Endothelial cell (in vitro differentiated cells): ENCODE measurements at places on chromosomes 16 and 17.

GRCh38 chr17:7809086-7809790, 24.8 kb upstream of the KDM6B start:
- H3K27ac ChIP-seq: no peak overlapping the region
- H3K4me3 ChIP-seq: no peak overlapping the region
- H3K4me1 ChIP-seq: no peaks in the 10 kb centered on the region
- no peak for DNase-seq
- H3K36me3 ChIP-seq: no peaks in the 10 kb centered on the region
- peaks cover 3% of the 10 kb centered on the region for H3K27me3 ChIP-seq

GRCh38 chr17:30449480-30449879, 27.7 kb upstream of the GOSR1 start:
- H3K36me3 ChIP-seq: peaks cover 33% of the 10 kb centered on the region
- H3K27ac ChIP-seq: no peak overlapping the region
- H3K4me3 ChIP-seq: no peak overlapping the region

DNA sequence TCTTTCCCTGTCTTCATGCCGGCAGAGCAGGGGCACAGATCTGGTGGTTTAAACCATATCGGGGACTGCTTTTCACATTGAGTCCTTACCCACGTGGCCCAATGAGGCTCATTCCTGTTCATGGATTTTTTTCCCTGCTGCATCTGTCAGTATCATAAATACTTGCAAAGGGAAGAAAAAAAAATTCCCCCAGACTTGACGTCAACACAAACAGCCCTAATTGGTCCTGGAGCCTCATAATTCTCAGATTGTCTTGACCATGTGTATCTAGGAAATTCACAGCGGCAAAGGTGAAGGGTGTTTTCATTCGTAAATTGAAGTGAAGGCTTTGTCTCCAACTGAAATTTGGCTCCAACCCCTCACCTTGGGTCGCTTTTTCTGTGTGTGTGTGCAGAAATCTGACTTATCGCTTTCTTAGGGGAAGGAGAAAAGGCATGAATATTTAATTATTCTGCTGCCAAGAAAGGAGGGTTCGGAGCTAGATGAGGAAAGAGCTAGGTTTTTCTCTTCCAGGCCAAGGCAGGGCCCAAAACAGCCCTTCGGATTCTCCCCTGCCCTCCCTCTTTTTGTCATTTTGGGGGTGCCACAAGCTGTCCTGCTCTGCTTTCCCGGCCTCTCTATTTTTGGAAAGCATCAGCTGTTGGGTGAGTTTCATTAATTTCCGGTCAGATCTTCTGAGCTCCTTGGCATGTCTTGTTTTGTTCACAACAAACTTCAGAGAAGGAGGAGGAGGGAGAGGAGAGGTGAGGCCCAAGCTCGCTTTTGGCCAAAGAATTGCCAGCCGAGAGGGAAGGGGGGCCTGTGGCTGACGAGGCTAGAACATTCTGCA, 17.8 kb upstream of the CIBAR2 start:
- H3K4me3 ChIP-seq: no peak overlapping the region
- no peak for DNase-seq
- H3K27me3 ChIP-seq: no peaks in the 10 kb centered on the region
- peaks cover 15% of the 10 kb centered on the region for H3K4me1 ChIP-seq
- H3K27ac ChIP-seq: no peak overlapping the region

DNA sequence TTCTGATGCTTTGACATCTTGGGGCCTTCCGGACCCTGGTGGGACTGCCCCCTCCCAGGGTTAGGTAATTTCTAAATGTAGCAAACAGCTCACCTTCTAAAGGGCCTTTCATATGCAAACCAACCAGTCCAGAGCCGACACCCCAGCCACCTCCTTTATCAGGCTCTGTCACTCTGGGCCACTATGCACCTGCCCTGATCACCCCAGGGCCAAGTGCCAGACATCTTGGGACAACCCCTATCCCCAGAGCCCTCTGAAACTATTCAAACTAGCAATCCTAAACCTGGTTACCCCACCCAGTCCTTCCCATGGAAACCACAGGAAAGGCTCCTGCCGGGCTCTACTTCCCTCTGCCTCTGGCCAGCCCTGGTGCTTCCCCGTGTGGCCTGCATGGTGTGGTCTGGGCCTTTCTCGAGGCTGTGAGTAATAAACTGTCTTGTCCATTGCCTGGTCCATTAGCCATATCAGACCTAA, 91.2 kb upstream of the TNRC6C start:
- DNase-seq: no peak
- H3K36me3 ChIP-seq: no peaks in the 10 kb centered on the region
- H3K27ac ChIP-seq: no peak overlapping the region
- no peaks in the 10 kb centered on the region for H3K4me1 ChIP-seq
- peaks cover 6% of the 10 kb centered on the region for H3K27me3 ChIP-seq
